ENCODE measurements at places on chromosomes 13 and 19.

DNA sequence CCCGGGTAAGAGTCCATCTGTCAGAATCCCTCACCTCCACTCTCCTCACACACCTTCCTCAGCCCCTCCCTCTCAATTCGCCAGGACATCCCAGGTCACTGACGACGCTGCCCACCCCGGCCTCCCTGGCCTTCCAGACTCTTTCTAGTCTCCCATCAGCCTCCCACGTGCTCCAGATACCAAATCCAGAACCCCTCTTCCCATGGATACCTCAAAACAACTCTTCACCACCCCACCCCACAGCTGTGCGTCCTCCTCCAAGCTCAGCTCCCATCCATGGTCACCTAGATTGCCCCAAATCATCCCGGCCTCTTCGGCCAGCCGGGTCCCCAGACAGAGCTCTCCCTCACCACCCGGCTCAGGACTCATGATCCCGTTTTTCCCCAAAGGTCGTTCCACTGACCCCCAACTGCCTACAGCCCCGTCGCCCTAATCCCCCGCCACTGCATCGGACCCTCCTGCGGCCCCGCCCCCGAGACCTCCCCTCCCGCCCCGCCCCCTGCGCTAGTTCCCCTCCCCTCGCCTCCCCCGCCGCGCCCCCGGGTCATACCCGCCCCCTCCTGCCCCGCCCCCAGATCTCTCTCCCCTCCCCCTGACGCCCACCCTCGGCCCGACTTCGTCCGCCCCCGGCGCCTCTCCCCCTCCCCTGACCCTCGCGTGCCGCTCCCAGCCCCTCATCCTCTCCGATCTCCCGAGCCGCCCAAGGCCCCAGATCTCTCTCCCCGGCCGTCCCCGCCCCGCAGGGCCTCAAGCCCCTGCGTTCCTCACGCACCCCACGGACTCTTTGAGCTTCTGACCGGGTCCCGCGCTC lies 546 bp downstream of the UBXN6 start:
- DNase-seq, result peak; percentile 20

DNA sequence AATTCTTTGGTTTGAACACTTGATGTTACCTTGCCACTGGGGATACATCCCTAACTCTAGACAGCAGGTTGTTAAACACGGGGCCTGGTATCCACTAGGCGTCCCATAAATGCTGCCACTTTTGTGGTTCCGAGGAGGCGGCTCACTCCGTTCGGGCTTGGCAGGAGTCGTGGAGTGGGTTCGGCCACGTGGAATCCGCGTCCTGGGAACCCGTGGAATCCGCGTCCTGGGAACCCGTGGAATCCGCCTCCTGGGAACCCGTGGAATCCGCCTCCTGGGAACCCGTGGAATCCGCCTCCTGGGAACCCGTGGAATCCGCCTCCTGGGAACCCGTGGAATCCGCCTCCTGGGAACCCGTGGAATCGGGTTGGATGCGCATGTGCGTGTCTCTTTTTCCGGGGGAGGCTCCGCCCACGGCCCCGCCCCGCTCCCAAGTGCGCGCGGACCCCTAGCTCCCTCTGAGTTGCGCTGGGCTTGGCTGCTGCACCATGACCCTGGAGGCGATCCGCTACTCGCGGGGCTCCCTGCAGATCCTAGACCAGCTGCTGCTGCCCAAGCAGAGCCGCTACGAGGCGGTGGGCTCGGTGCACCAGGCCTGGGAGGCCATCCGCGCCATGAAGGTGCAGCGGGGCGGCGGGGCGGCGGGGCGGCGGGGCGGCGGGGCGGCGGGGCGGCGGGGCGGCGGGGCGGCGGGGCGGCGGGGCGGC lies at the start of gene MRI1:
Gene MRI1 (plus strand): TSS at position 422 of the 707 bp plus-strand sequence. CDS start 67 bp downstream, at position 489.
- peak; percentile 53 for DNase-seq

DNA sequence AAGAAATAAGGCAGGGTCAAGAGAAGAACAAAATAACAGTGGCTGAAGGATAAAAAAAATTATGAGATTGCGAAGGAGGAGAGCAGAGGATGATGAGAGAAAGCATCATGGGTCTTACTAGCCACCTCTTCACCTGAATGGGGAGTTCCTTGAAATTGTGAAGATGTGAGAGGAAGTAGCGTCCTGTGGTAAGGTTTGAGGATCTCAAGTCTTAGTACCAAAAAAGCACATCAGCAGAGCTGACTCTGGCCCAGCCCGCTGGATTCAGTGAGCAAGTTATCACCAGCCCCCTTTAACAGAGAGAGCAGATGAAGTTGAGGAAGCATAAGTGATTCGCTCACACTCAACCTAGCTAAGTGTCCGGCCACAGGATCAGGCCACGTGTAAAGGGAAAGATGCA lies 61.8 kb downstream of the RXFP2 start:
- DNase-seq, result no peak

- DNase-seq, result no peak
Observed at GRCh38 chr13:24348797-24349515, 39.6 kb downstream of the C1QTNF9 start.

DNA sequence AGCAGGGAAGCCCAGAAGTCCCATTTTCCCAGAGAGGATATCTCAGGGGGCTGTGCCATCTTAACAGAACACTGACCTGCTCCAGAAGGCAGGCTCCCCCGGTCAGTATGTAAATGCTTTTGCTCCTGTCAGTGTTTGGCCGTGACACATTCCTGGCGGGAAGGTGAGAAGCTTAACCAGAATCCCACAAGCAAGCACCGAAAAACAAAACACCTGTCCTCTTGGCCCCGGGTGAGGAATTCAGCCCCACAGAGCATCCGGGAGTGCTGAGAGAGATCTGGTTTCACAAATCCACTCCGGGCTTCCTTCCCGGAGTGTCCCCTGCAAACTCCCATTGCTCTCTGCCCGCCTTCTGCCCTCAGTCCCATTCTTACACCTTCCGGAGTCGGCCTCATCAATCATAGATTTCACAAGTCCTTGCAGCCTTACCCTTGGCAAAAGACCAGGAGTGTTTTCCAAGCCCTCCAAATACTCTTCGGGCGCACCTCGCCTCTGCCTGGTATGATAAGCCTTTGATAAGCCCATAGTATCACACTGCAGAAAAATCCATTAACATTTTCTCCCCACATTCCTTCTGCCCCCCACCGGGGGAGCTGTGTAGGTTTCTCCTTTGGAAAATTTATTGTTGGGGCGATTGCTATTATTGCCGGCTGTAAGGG lies 12.2 kb downstream of the TPM4 start:
- DNase-seq, result no peak

Data from activated T-helper 1 cell treated with Interleukin-2 at 50 U/mL for 16 hours (primary cell).